ENCODE measurements at places on chromosomes 13 and 19.

DNA sequence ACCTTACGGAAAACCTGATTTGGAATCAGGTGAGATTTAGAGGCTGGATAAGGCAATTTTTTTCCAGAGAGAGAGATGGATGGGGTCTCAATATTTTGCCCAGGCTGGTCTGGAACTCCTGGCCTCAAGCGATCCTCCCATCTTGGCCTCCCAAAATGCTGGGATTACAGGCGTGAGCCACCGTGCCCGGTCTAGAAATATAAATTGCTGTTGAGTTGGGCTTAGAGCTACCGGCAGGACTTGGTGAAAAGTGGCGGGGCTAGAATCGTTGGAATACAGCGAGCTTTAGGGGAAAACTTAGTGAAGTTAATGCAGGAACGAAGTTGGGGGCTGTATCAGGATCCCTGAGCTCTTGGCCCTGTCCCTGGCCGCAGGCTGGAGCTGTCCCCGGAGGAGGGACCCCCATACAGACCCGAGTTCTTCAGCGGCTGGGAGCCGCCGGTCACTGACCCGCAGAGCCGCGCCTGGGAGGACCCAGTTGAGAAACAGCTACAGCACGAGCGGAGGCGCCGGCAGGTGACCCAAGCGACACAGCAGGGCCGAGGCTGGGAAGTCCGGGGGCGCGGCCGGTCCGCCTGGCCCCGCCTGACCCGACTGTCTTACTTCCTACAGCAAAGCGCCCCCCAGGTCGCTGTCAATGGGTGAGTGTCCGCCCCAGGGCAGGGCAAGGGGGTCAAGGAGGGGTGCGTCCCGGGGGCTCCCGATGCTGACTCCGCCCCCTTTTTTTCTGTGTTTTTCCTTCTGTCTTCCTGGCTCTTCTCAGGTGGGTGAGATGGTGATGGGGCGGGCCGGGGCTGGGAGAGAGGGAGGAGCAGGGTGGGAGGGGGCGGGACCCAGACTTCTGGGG, 7.6 kb downstream of the EPS8L1 start:
- DNase-seq, result no peak

DNA sequence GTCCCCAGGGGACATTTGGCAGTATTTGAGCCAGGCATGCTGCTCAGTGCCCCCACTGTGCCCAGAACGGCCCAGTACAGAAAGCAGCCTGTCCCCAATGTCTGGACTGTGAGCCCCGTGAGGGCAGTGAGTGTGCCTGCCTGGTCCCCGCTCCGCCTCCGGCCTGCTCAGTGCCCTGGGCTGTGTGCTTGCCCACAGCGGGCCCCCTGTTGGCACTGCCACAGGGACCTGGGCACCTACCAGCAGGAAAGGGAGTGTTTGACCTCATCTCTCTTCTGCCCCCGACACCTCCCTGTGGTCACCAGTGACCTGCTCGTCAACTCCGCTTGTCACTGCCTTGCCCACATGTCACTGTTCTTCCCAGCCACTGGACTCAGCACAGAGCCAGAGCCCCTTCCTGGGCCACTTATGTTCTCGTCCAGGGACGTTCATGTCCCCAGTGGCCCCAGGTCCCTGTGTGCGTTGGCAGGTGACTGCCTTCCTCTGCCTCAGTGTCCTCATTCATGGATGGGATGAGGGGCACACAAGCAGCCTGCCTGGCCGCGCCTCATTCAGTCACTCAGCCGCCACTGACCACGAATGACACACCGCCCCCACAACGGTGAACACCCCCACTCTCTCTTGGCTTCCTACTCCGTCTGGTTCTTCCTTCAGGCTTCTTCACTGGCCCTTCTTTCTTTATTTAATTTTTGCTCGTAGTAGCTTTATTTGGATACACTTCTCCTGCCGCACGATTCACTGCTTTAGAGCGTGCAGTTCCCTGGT, 2.8 kb downstream of the FZR1 start:
- DNase-seq, result no peak

- DNase-seq, result peak; percentile 44
Measured at GRCh38 chr19:18995804-18996241, 37.5 kb downstream of the SUGP2 start.

DNA sequence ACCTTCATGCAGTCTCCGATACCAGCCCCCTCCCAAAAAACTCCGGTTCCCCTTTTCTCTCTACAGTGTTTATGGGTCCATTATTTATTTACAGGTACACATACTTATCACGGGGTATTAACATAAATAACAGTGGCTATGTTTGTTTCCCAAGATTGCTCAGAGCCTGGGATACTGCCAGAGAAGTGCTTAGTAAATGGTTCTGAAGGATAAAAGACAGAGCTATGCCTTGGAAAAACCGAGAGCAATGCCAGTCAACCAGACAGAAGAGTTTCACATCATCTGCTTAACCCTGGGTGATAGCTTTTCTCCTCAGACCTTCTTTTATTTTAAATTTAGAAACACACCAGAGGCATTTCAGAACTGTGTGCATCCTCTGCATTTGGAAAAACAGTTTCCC, 61.3 kb downstream of the NUFIP1 start:
- DNase-seq, result no peak

GRCh38 chr13:35856721-35857364, 274.3 kb downstream of the DCLK1 start:
- no peak for DNase-seq
